Stimulated activated CD4-positive, alpha-beta T cell treated with anti-CD3 and anti-CD28 coated beads, Interleukin-2, amount 100 ng/mL, for 24 hours (primary cell): ENCODE measurements at places on chromosomes 7 and 10.

GRCh38 chr7:100894860-100895700 is 608 bp downstream of the ACHE start:
- DNase-seq, result peak; percentile 74

DNA sequence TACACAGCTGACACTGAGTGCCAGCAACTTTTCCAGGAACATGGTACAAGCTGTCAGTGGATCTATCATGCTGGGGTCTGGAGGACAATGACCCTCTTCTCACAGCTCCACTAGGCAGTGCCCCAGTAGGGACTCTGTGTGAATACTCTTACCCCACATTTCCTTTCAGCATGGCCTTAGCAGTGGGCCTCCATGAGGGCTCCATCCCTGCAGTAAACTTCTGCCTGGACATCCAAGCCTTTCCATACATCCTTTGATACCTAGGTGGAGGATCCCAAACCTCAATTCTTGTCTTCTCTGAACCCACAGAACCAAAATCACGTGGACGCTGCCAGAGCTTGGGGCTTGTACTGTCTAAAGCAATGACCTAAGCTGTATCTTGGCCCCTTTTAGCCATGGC is 116.8 kb downstream of the IQUB start:
- DNase-seq, result no peak

DNA sequence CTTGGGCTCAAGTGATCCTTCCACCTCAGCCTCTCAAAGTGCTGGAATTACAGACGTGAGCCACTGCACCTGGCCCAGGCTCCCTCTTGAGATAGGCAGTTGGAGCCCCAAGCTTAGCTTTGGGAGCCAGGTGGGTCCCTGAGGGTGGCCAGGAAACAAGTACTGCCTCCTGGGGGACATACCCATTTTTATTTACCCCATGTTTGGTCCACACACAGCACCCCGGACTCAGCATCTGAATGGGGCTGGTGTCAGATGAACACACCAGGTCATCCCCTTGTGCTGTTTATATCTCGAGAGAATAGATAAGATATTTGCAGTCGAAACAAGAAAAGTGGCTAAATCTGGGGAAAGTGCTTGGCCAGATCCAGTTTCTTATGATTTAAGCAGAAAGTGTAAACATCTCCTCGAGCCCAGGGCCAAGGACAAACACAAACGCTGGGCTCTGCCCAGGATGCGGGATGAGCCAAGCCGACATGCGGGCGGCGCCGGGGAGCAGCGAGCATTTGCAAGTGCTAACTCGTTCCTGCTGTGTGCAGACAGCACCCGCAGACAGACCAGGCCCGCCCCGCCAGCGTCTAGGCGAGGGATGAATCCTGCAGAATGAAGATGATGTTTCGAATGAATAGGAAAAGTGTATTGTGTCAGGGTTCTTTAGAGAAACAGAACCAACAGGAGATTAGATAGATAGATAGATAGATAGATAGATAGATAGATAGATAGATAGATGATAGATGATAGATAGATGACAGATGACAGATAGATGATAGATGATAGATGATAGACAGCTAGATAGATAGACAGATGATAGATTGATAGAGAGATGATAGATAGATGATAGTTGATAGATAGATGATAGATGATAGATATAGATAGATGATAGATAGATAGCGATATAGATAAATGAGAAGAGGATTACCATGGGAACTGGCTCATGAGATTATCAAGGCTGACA is 44.4 kb upstream of the OCM2 start:
- DNase-seq, result no peak

DNA sequence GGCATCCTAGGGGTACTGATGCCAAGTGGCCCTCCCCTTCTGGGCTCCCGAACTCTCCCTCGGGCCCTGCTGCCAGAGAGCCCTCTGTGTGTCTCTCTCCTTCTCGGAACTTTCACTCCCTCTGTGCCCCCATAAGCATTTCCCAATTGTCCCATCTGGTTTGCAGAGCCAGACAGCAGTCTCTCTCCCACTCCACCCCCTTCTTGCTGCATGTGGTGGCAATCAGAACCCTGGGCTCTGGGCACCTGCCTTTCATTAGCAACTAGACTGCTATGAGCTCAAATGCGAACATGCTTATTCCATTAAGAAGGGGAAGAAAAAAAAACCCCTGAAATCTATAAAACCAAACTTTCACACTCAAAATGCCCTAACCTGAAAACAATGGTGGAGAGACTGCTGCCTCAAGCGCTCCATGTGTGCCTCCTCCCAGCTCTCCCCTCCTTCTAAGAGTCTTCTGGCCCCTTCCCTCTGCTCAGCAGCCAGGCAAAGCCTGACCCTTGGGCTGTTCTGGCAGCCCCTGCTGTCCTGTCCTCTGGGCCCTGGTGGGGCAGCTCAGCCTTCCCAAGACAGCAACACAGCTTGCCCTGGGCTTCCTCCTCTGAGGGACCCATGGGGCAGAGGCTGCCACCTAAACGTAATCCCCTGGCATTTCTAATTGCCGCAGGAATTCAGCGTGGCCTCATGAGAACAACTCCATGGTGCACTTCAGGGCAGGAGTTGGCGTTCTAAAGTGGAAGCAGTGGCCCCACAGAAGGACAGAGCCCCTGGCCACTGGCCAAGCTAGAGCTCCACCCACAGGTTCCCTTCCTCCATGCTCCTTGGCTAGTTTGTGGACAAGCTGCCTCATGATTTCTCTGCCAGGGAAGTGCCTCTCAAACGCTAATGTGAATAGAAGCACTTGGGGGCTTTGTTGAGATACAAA is 415.4 kb downstream of the PLXNA4 start:
- DNase-seq, result no peak

GRCh38 chr7:143391462-143392404 is 10.6 kb downstream of the ZYX start:
- no peak for DNase-seq

DNA sequence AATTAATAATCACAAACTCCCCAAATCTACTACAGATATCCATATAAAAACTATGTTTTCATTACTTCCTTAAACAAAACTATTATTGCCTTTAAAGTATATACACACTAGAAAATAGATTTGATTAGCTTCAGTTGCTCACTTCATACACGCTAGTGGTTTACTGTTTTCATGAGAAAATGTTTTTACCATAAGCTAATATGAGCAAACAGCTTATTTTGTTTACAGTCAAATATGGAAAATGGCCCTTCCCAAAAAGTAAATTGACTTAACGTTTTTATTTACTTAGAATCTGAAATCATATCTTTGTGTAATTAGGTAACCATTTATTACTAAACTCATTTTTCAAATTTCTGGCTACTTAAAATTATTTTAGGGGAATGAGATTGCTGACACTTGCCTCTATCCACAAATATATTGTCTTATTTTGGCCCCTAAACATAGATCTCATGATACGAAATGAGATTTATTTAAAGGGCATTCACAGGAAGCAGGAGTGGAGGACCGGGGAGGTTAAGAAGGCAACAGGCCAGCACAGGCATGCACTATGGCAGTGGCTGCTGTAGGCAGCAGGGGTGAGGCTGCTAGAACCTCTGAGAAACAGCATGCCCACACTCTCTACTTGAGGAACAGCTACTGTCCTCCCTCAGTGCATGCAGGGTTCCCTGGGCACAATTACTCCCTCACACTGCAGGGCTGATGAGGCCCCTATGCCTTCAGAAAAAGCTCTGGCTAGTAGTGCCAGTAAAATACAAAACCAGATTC is 29.6 kb upstream of the SOSTDC1 start:
- no peak for DNase-seq

- no peak for DNase-seq
These were observed 72.3 kb upstream of the SP8 start for GRCh38 chr7:20858951-20859350.

GRCh38 chr7:38748056-38748610 is 117.0 kb upstream of the AMPH start:
- no peak for DNase-seq

- no peak for DNase-seq
These were observed 100.8 kb downstream of the ARHGAP21 start for GRCh38 chr10:24622781-24623301.

DNA sequence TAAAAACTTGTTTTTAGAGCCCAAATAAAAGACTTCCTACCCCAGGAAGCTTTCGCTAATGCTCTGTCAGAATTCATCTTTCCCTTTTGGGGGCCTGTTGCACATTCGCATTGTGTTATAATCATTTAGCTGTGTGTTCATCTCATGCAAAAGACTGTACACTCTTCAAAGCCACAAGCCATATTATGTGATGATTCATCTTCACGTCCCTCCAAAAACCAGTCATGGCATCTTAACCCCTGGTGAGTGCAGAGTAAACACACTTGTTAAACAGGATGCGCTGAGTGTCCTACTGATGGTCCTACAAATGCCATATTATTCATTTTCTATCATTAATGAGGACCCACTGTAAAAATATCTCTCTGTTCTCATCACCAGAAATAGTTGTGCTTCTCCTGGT is 235.4 kb downstream of the KIAA1217 start:
- DNase-seq, result no peak

- DNase-seq, result peak; percentile 9
These were observed 86.1 kb upstream of the PPP2R2D start for GRCh38 chr10:131814567-131815265.

DNA sequence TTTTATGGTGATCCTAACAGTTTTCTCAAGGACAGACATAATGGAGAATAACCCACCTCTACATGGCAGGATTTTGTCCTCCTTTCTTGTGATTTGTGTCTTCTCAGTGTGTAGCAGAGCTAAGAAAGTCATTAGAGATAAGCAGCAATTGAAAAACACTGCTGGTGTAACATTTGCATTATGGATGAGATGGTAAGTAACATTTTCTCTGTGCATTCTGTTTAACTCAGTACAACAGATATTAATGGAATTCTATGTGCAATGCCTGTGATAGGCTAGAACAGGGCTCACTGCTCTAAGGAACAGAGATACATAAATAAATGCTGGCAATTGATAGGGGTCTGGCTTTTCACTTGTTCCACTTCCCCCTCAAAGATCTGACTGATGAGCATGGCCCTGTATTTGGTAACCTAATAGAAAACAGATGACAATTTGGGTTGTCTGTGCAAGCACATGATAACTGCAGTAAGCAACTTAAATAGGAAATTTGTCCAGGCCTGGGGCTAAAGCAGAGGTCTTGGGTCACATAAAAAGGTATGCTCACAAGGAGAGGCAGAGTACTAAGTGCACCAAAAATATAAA is 560.3 kb upstream of the POM121L12 start:
- no peak for DNase-seq
